NT2/D1 (cell line): ENCODE measurements at places on chromosomes 11 and 22.

DNA sequence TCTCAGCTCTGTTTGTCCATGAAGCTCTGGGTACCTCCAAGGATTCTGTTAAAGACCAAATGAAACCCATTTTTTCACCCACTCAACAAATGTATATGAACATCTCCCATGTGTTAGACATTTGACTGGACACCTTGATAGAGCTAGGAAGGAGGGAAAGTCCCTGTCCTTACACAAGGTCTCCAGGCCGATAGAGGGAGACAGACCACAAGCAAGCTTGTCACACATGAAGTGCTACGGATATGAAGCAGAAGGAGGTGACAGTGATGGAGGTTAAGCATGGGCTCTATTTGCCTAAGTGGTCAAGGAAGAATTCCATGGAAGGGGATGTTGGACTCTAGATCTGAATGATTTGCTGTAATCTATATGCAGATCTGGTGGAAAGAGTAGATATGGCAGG, 138.5 kb downstream of the MYO18B start:
- DNase-seq = no peak

GRCh38 chr11:111124724-111125123, 120.8 kb upstream of the POU2AF2 start:
- no peak for DNase-seq

DNA sequence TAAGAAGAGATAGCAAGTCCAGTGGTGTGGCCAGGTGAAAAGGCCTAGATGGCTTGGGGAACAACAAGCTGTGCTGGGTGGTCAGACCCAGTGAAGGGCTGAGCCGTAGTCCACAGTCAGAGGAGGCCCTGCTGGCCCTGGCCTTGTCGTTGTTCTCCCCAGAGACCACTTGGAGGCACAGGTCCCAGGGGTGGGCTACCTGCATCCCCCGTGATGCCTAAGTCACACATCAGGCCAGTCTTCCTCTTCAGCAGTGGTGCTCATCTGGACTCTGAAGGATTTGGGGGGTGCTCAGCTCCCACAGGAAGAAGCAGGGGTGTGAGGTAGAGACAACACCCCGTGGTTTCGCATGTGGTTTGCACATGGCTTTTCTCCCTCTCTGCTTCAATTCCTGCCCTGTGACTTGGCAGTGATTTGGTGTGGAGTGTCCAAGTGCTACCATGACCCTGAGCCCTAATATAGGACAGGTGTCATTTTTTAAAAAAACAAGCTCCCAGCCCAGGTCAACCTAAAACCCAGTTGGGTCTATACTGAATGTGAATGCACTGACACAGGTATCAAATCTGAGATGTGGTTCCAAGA, 51.0 kb downstream of the ALX4 start:
- no peak for DNase-seq

DNA sequence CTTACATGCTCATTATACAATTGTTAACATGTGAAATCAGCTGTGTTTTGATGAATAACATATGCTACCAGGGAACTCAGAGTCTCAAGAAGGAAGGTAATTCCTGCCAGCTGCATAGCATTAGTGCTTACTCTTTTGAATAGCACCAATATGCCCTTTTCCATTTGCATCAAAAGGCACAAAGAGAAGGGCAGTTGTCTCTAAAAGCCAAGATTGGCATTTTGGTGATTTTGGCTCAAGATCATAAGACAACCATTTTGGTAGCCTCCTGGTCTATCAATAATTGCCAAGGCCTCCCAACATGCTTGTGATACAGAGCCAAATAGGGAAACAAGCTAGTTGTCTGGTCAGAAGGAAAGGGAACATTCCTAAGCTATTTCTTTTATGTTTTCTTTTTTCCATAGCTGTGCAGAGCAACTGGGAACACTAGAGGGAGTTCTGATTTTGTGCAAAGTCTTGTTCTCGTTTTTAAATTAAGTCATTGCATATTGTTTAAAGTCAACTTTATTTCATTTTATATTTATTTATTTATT, 416.7 kb upstream of the CHORDC1 start:
- DNase-seq = no peak

DNA sequence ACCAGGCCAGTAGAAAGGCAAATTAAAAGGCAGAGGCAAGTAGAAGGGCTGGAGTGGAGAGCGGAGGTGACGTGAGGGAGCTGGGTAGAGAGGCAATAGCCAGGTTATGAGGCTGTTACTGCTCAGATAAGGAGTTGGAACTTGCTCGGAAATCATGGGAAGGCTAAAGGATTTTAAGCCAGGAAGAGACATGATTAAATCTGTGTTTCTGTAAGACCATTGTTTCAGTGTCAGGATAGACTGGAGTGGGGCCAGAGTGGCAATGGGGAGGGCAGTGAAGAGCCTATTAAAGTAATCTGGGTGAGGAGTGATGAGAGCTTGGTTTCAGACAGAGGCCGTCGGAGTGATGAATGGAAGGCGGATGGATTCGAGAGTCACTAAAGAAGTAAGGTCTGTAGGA, 39.0 kb downstream of the GRAMD1B start:
- DNase-seq = no peak

DNA sequence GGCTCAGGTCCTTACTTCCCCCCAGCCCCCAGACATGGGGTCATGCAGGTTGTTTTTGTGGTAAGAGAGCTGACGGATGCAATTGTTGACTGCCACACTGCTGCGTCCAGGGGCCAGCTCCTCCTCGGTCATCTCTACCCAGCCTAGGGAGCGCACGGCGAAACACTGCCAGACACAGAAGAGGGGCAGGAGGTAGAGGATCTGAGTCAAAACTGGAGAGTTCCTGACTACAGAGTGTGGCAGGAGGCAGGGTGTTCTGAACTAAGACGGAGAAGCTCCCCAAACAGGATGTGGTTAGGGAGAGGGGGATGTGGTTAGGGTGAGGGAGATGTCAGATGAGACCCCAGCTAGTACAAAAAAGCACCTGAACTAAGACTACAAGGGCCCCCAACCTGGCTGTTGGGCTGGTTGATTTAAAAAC, 12.3 kb downstream of the SMPD1 start:
- DNase-seq = no peak
